ENCODE measurements at places on chromosomes 3 and 15. TPM values are rescaled to one million over a fixed set of nuclear protein-coding genes. Genes with fewer than 3 reads are reported as not detected.

- H3K36me3 ChIP-seq = no peaks in the 10 kb centered on the region
- no peak overlapping the region for H3K4me3 ChIP-seq
- DNase-seq = no peak
- H3K27me3 ChIP-seq = no peaks in the 10 kb centered on the region
- H3K27ac ChIP-seq = no peak overlapping the region
These were observed 277.1 kb downstream of the MAGI1 start for GRCh38 chr3:65761446-65762234.

Gene RPN1
- total RNA-seq = 126 TPM

DNA sequence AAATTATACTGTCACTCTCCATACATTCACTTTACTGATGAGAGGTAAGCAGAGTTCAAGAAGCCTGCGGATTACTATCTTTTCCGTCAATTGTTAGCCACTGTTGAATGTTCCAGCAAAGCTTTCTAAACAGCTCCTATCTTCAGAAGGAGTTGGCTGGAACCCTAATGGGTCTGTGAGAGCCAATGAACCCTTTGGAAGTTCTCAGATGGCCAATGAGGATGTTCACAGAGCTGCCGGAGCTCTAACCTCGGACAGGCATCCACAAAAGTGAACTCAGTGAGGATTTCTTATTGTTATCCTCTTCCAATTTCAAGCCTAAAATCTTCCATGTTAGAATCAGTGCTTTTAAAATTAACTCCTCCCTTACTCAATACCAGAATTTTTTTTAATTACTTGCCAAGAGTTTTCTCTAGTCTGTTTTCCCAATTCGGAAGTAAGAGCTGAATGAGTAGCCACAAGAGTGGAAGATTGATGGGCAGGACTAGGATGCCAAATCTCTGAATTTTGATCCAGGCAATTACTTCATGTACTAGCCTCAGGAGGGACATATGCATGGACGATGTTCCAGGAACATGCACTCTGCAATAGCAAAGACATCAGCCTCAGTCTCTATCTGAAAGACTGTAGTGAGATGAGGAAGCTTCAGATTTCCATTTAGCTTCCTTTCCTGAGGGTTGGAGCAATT, 78.1 kb downstream of the AGBL1 start:
- no peaks in the 10 kb centered on the region for H3K4me1 ChIP-seq
- no peak for DNase-seq
- H3K27ac ChIP-seq = no peak overlapping the region
- H3K36me3 ChIP-seq = no peaks in the 10 kb centered on the region

- no peak for DNase-seq
- peaks cover 14% of the 10 kb centered on the region for H3K4me1 ChIP-seq
- H3K36me3 ChIP-seq = no peaks in the 10 kb centered on the region
- no peak overlapping the region for H3K4me3 ChIP-seq
These were observed 18.0 kb upstream of the SLTM start for GRCh38 chr15:58951388-58952007.
